ENCODE measurements at places on chromosomes 7 and 10.

DNA sequence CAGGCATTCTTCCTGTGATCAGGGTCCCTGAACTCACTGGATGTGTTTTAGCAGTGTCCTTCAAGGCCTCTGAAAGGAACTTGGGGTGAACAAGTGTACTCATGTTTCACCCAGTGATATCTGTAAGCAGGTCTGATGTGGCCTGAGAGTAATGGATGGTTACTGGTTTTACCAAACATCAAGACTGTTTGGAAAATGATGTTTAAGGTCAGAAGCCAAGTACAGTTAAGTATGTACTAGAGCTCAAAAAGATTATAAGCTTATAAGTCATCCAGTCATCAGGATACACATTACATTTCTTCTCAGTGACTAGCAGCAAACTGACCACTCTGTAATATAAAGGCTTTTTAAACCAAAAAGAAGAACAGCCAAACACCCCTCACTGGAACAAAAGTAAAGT is 79.8 kb upstream of the PTN start:
- no peak for DNase-seq

GRCh38 chr10:14560791-14561765 is 213.6 kb downstream of the FAM107B start:
- no peak for DNase-seq

DNA sequence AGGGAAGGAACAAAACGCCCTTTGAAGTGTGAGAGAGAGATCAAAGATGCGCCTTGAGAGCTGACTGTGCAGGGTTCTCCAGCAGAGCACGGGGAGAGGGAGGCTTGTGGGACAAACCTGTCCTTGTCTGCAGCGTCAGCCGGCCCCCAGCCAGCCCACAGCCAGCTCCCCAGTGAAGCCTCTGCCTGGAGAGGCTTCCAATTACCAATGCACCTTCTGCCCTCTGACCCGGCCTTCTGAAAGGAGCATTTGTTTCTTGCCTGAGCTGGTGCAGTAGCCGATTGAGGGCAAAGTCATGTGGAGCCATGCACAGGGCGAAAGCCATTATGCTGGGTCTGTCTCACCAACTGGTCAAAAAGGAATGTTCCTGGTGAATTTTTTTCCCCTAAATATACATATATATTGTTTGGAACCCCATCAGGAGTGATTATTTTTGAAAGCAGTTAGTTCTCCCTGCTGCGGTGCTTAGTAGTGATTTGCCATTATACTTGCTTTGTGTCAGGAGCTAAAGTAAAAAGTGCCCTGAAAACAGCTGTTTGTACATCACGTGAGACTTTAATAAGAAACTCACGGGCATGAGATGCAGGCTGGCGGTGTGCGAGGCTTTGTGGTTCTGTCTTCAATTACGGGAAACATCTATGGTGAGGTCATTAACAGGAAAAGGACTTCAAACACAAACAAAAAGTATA is 268.6 kb downstream of the KLF6 start:
- no peak for DNase-seq

DNA sequence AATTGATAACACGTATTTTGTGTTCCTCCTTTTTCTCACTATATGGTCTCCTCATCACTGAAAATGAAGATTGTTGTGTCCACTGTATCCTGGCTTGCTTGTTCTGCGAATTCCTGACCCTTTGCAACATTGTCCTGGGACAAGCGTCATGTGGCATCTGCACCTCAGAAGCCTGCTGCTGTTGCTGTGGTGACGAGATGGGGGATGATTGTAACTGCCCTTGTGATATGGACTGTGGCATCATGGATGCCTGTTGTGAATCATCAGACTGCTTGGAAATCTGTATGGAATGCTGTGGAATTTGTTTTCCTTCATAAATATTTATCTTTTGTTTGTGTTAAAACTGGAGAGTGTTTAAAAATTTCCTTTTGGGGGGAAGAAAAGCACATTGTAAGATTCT is 93.7 kb downstream of the MDFIC start:
- DNase-seq, result no peak

Measured in heart right ventricle (tissue), 16 donors.